ENCODE measurements at places on chromosomes 7 and 10. TPM values are rescaled to one million over a fixed set of nuclear protein-coding genes. Genes with fewer than 3 reads are reported as not detected.
A peak's percentile ranks its signal among the peaks of the same experiment; 100 is the strongest.

GRCh38 chr10:43607199-43607573 lies 948 bp downstream of the ZNF485 start:
- DNase-seq: no peak

GRCh38 chr10:100570506-100570905 lies 34.8 kb downstream of the HIF1AN start:
- no peak for DNase-seq

DNA sequence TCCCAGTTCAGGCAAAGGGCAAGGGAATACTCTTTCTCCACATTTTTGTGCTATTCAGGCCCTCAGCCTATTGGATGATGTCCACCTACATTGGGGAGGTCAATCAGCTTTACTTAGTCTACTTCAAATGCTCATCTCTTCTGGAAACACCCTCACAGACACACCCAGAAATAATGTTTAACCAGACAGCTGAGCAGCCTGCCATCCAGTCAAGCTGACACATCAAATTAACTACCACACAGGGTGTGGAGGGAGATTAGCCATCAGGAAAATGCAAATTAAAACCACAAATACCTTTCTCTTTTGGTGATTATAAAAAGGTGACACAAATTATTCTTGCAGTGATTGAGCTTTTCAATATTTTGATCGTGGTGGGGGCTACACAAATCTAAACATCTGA lies 74.7 kb upstream of the FZD8 start:
- DNase-seq: no peak

DNA sequence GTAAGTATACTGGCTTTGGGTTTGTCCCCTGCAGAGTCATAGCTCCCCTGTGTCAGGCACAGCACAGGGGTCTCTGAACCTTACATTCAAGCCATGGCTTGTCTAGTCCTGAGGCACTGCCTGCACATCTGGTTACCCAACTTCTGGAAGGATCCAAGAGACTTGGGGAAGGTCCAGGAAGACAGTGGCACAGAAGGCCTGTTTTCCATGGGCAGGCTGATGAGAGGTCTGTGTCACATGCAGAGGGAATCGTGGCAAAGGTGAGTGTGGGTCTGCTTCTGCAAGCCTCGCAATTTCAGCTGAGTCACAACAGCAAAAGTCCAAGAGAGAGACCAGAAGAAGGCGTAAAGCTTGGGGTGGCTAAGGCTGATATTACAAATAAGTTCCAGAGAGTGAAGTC lies 28.4 kb upstream of the BMPR1A start:
- DNase-seq: no peak

GRCh38 chr10:74293686-74294371 lies 142.8 kb downstream of the ADK start:
- DNase-seq: peak; percentile 82

DNA sequence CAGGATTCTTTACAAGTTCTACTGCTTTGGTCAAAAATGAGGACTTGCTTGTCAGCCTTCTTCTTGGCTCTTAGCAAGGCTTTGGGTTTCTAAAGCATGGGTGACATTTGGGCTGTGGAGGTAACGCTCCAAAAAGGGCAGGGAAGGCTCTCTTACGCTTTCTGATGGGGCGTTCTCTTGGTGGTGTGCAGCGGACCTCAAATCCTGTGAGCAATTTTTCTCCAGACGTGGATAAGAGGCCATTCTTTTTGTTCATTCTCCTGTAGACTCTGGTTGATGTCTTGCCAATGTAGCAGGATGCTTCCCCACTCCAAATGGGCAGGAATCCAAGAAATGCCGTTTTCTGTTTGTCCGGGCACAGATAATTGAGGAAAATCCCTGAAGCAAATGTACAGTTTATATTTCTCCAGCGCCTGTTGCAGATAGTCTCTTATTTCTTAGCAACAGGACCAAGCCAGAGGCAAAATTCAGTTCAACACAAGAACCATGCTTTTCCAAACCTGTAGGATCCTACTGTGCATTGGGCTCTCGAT lies 138.4 kb upstream of the NFE2L3 start:
- no peak for DNase-seq

DNA sequence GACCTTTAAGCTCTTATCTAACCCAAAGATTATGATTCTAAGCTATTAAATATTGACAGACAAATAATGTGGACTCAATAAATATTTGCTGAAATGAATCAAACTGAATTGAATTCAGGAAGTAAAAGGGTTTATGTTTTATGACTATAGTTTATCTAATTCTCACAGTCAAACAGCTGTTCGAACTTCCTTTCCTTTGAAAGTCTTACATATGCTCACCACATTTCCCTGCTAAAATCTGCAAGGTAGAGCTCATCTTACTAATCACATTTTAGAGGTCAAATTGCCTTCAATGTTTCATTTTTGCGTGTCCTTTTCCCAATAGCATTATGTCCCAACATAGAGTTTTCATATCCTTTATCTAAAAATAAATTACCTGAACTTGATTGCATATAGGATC lies 154.9 kb upstream of the PPP1R3A start:
- no peak for DNase-seq

Gene MINDY3
- total RNA-seq: 23.1 TPM

Gene HOXA4
- 8.9 TPM for total RNA-seq

Data from LHCN-M2 (cell line).